Fibroblast of skin of left biceps (primary cell): ENCODE measurements at places on chromosomes 11 and 22.

- DNase-seq = no peak
These were observed 14.6 kb upstream of the STK33 start for GRCh38 chr11:8608652-8609051.

DNA sequence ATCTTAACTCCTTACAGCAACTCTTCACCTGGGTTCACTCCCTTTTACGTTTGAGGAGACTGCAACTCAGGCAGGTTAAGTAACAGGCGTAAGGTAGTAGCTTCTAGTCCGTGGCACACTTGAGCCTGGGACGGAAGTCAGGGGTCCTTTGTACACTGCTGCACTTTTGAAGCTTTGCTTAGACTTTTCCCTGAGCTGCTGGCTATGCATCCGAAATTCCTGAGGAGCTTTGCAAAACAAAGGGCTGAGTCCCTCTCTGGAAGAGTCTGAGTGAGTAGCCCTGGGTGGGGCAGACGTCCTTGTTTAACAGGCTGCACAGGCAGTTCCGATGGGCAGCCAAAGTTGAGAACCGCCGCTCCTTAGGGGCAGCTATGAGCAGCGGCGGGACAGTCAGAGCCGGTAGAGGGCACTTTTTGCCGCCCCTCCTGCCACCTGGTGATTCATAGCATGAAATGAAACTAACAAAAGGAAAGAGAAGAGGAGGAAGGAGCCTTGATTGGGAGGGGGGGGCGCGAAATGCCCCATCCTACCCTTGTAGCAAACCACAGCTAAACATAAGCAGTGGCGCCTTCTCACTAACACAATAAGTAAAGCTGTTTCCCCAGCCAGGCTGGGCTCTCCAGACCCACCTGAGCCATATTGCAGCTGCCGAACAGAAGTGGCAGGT is 1.4 kb downstream of the TMEM109 start:
- DNase-seq = no peak

GRCh38 chr11:82988936-82989627 is 82.6 kb downstream of the RAB30 start:
- DNase-seq = no peak

- DNase-seq = no peak
These were observed 233.8 kb upstream of the UBASH3B start for GRCh38 chr11:122421702-122422101.

DNA sequence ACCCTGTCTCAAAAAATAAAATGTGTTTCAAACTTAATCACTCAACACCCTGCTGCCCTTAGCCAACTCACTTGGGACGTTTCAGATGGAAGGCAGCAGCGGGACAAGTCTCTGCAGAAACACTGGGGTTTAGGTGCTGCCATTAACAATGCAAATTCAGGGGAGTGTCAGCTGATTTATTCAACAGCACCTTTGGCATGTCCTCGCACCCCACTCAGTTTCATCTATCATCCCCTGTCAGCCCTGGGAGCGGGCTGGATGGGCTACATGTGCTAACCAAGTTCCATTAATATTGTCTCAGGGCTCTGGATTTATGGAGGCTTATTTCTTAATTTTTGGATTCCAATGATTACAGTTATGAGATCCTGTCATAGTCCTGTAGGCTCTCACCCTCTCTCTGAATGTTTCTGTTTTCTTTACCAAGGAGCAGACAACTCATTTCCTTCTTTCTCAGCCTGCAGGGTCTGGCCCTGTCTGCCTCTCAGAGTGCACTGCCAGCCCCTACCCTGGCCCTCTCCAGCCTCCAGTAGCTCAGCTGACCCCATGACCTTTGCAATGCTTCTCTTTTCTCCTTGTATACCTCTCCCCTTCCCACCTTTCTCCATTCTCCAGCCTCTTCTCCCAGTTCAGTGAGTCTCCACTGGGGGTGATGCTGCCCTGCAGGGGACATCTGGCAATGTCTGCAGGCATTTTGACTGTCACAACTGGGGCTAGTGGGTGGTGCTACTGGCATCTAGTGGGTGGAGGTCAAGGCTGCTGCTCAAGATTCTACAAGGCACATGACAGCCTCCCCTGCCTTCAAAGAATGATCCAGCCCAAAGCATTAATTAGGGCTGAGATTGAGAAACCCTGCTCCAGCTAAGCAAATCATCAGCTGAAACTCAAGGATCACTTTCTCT is 79.0 kb downstream of the APIP start:
- DNase-seq = no peak

- no peak for DNase-seq
These were observed 10.4 kb upstream of the SUN2 start for GRCh38 chr22:38766076-38766777.

DNA sequence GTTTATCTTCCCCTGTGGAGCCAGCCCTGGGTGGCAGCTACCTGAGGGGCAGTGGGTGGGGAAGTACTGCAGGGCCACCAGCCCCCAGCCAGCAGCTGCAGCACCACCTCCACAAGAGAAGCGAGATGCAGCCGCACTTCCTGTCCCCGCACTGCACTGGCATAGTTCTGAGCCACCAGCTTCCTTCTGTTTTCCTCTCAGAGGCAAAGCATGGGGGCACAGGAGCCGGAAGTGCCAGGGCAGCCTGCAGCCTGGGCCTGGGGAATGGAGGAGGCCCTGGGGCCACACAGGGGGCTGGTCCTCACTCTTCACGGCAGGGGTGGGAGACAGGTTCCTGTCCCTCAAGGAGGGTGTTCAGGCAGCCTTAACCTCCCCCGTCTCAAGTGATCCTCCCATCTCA is 11.9 kb upstream of the SH3BP1 start:
- DNase-seq = no peak

- peak; percentile 87 for DNase-seq
These were observed 42.8 kb downstream of the PACS1 start for GRCh38 chr11:66112601-66113499.
